ENCODE measurements at places on chromosomes 2 and 18.
A peak's percentile ranks its signal among the peaks of the same experiment; 100 is the strongest.

DNA sequence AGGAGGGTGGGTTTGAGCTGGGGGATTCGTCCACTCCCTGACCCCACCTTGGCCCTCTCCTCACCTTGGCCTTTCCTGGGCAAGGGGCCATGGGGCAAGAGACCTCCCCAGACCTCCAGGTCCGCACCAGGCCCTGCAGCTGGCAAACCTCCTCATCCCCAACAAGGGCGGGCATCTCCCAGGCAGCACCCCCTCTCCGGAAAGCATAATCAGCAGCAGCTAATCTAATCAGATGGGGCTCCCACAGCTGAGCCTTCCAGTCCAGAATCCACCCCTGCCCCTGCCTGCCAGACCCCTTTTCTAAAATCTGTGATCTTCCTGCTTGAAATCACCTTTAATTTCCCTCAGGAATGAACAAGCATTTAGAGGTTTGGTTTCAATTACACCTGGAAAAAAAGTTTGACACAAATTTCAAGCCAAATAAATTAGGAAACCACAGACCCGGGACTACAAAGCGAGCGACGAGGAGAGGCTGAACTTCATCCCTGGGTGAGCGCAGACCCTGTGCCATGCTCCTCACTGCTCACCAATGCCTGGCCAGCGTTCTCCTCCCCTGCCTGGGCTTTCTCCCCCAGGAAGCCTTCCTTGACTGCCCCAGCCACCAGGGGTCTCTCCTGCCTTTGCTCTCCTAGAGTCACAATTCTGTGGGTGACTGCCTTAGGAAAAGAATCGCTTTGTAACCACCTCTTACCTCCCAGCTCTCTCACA is 143.0 kb upstream of the MYCN start:
- H3K27me3 ChIP-seq: peaks cover 2% of the 10 kb centered on the region
- no peak for DNase-seq
- no peak overlapping the region for H3K4me3 ChIP-seq
- H3K4me1 ChIP-seq: no peaks in the 10 kb centered on the region

- no peaks in the 10 kb centered on the region for H3K27me3 ChIP-seq
- no peak overlapping the region for H3K27ac ChIP-seq
- H3K4me3 ChIP-seq: peak overlapping the region; percentile 68
- no peaks in the 10 kb centered on the region for H3K36me3 ChIP-seq
- DNase-seq: peak; percentile 10
- peaks cover 26% of the 10 kb centered on the region for H3K4me1 ChIP-seq
These were observed 849 bp upstream of the CYP27C1 start for GRCh38 chr2:127220768-127221527.

DNA sequence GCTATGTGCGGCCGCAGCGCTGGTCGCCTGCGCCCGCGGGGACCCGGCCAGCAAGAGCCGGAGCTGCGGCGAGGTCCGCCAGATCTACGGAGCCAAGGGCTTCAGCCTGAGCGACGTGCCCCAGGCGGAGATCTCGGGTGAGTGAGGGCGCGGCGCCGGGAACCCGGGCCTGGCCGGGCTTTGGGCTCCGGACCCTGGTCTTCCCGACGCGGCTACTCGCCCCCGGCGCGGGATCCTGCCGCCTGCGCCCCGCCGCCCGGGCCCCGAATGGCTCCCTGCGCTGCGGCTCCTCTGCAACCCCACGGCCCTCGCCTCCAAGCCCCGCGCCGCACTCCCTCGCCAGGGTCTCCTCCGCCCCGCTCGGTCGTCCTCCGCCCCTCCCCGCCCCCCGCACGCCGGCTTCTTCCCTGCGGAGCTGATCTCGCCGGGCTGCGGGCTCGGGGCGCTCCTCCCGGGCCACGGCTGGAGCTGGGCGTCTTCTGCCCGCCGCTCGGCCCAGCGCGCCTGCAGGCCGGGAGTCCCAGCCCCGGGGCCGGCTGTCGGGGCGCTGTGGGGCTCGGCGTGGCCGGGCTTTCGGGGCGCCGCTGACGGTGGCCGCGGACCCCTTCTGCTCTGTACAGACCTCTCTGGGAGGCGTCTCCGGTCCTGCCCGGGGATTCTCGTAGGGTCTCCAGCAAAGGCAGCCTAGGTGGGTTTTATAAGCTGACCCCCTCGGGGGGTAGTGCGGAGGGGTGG is 652 bp downstream of the GPC1 start:
- peak overlapping the region; percentile 84 for H3K27ac ChIP-seq
- peaks cover 36% of the 10 kb centered on the region for H3K4me1 ChIP-seq
- DNase-seq: peak; percentile 9
- H3K27me3 ChIP-seq: no peaks in the 10 kb centered on the region
- peak overlapping the region; percentile 83 for H3K4me3 ChIP-seq

DNA sequence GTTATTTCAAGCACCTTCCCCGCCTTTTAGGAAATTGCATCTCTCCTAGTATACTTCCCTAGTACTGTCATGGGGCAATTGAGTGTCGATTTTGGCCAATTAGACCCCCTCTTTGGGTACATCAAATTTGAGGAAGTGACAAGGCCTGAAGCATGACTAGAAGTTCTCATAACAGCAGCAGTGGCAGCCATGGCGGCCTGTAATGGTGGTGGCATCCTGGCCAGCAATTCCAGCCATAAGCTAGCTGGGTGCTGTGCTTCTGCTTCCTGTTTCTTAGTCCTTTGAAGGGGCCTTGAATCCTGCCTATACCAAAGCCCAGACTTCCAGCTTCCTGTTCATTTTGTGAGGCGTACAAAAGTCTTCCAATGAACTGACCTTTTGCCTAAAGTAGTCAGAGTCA is 523.1 kb downstream of the PLCL1 start:
- H3K27ac ChIP-seq: no peak overlapping the region
- no peak overlapping the region for H3K4me3 ChIP-seq
- no peak for DNase-seq
- no peaks in the 10 kb centered on the region for H3K36me3 ChIP-seq
- no peaks in the 10 kb centered on the region for H3K27me3 ChIP-seq

GRCh38 chr2:26588576-26588975 is 52.6 kb downstream of the CIB4 start:
- H3K4me1 ChIP-seq: no peaks in the 10 kb centered on the region
- no peaks in the 10 kb centered on the region for H3K36me3 ChIP-seq
- no peak overlapping the region for H3K4me3 ChIP-seq
- no peak overlapping the region for H3K27ac ChIP-seq
- H3K27me3 ChIP-seq: peaks cover 61% of the 10 kb centered on the region

- no peaks in the 10 kb centered on the region for H3K27me3 ChIP-seq
- no peak for DNase-seq
- no peaks in the 10 kb centered on the region for H3K36me3 ChIP-seq
- H3K4me3 ChIP-seq: peak overlapping the region; percentile 70
- H3K27ac ChIP-seq: no peak overlapping the region
- peaks cover 31% of the 10 kb centered on the region for H3K4me1 ChIP-seq
These were observed 1.2 kb upstream of the CABLES1 start for GRCh38 chr18:23133860-23134779.

DNA sequence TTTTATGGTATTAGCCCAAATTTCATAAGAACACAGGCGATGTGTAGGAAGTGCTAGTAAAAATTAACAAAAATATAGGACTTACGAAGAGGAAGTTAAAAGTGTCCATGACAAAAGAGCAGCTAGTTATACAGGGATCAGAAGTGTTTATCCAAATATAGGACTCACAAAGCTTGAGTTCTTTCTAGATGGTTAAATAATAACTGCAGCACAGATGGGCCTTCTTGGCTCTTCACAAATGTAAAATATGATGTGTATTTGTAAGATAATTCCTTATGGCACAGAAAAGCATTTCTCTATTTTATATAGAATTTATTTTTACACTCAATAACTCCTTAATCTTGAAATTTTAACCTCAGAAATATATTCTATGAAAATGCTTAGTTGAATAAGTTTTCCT is 100.9 kb upstream of the SPHKAP start:
- no peak for DNase-seq
- no peak overlapping the region for H3K4me3 ChIP-seq
- no peaks in the 10 kb centered on the region for H3K4me1 ChIP-seq
- no peaks in the 10 kb centered on the region for H3K36me3 ChIP-seq
- no peaks in the 10 kb centered on the region for H3K27me3 ChIP-seq

DNA sequence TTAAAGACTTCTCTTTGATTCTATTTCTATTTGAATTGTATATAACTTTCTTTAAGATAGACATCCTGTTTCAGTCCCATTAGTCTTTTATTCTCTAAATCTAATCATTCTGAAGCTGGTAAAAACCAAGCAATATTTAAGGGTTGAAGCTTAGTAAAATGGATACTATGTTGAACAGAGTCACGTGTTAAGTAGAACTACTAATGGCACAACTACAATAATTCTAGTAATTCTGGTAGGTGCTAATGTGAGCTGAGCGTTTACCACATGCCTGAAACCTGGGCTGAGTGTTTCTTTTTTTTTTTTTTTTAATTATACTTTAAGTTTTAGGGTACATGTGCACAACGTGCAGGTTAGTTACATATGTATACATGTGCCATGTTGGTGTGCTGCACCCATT is 8.9 kb upstream of the AFF3 start:
- H3K36me3 ChIP-seq: no peaks in the 10 kb centered on the region
- no peak overlapping the region for H3K4me3 ChIP-seq
- H3K27ac ChIP-seq: no peak overlapping the region
- no peaks in the 10 kb centered on the region for H3K27me3 ChIP-seq
- no peaks in the 10 kb centered on the region for H3K4me1 ChIP-seq

- H3K4me3 ChIP-seq: peak overlapping the region; percentile 98
- no peak overlapping the region for H3K27ac ChIP-seq
- no peaks in the 10 kb centered on the region for H3K27me3 ChIP-seq
- no peak for DNase-seq
- no peaks in the 10 kb centered on the region for H3K36me3 ChIP-seq
These were observed 830 bp downstream of the CYB5A start for GRCh38 chr18:74290794-74291471.

GRCh38 chr2:164388511-164388910 is 232.8 kb downstream of the GRB14 start:
- no peaks in the 10 kb centered on the region for H3K36me3 ChIP-seq
- H3K4me1 ChIP-seq: peaks cover 24% of the 10 kb centered on the region
- H3K4me3 ChIP-seq: peak overlapping the region; percentile 11
- H3K27ac ChIP-seq: peak overlapping the region; percentile 66
- H3K27me3 ChIP-seq: no peaks in the 10 kb centered on the region

GRCh38 chr2:147538088-147538487 is 306.7 kb upstream of the ACVR2A start:
- H3K27me3 ChIP-seq: no peaks in the 10 kb centered on the region
- no peak overlapping the region for H3K4me3 ChIP-seq
- H3K27ac ChIP-seq: no peak overlapping the region

DNA sequence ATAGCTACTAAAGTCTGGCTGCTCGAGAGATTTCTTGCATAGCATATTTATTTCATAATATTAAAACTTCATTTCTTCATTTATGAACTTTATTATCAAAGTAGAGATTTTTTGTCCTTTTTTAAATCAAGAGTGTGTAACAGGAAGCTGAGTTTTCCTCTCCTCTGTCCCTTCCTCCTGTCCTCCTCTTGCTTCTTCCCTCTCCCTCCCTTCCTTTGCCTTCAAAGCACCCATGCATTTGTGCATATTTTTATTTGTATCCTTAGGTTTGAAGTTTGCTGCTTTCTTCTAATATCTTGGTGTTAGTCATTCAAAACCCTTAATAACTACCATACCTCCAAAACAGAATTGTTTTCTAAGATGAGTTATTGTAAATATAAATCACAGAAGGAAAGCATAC is 174.6 kb downstream of the SNTG2 start:
- H3K36me3 ChIP-seq: no peaks in the 10 kb centered on the region
- DNase-seq: no peak
- no peaks in the 10 kb centered on the region for H3K4me1 ChIP-seq
- H3K27me3 ChIP-seq: no peaks in the 10 kb centered on the region
- H3K4me3 ChIP-seq: no peak overlapping the region
- no peak overlapping the region for H3K27ac ChIP-seq

- H3K36me3 ChIP-seq: no peaks in the 10 kb centered on the region
- no peak overlapping the region for H3K4me3 ChIP-seq
- H3K4me1 ChIP-seq: peaks cover 48% of the 10 kb centered on the region
These were observed 61.7 kb downstream of the HS1BP3 start for GRCh38 chr2:20588918-20589871.

GRCh38 chr2:5985536-5986385 is 293.6 kb downstream of the SOX11 start:
- H3K27me3 ChIP-seq: no peaks in the 10 kb centered on the region
- no peaks in the 10 kb centered on the region for H3K4me1 ChIP-seq
- H3K4me3 ChIP-seq: no peak overlapping the region
- H3K27ac ChIP-seq: no peak overlapping the region
- H3K36me3 ChIP-seq: no peaks in the 10 kb centered on the region
- no peak for DNase-seq

DNA sequence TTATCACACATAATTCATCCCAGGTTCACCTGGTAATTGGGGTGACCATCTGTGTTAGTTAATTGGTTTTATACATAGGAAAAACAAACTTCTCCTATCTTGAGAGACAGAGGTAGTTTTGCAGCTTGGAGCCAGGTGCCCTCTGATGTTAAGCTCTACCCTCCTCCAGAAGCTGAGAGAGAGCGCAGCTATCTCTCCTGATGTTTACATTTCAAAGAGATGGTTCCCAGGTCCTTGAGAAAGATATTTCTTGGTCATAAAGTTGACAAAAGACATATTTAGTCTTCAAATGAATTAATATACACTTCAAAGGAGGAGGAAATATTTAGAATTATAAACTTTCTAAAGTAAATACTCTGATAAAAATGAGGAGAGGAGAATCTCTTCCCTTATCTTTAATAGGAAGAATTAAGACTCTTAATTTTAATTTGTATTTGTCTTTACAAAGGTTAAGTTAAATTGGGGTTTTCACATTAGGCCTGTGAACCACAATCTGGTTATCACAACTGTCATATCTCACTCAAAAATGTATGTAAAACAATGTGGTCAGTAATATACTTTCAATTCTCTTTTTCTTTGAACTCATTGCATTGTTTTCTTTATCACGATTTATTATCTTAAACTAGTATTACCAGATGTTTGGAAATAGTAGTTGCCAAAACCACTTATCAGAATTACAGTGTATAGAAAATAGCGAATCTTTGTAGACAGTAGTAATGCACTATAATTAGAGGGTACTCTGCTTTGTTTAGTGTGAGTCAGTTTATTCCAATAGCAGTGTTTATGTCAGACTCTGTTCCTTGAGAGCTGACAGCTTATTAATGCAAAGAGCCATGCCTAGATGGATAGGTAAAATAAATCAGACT is 26.8 kb downstream of the SERPINB4 start:
- H3K27me3 ChIP-seq: no peaks in the 10 kb centered on the region
- DNase-seq: no peak
- no peaks in the 10 kb centered on the region for H3K4me1 ChIP-seq
- no peaks in the 10 kb centered on the region for H3K36me3 ChIP-seq
- H3K27ac ChIP-seq: no peak overlapping the region
- H3K4me3 ChIP-seq: no peak overlapping the region
